ENCODE measurements at places on chromosomes 11 and 22. TPM values are rescaled to one million over a fixed set of nuclear protein-coding genes. Genes with fewer than 3 reads are reported as not detected.

Gene SYT12
- not detected for total RNA-seq

- no peak for DNase-seq
These were observed 1.3 kb downstream of the OR52D1 start for GRCh38 chr11:5489576-5490357.

Gene OR52E8
- not detected for total RNA-seq

- no peak for DNase-seq
These were observed 40.0 kb upstream of the PTH start for GRCh38 chr11:13535819-13536218.

DNA sequence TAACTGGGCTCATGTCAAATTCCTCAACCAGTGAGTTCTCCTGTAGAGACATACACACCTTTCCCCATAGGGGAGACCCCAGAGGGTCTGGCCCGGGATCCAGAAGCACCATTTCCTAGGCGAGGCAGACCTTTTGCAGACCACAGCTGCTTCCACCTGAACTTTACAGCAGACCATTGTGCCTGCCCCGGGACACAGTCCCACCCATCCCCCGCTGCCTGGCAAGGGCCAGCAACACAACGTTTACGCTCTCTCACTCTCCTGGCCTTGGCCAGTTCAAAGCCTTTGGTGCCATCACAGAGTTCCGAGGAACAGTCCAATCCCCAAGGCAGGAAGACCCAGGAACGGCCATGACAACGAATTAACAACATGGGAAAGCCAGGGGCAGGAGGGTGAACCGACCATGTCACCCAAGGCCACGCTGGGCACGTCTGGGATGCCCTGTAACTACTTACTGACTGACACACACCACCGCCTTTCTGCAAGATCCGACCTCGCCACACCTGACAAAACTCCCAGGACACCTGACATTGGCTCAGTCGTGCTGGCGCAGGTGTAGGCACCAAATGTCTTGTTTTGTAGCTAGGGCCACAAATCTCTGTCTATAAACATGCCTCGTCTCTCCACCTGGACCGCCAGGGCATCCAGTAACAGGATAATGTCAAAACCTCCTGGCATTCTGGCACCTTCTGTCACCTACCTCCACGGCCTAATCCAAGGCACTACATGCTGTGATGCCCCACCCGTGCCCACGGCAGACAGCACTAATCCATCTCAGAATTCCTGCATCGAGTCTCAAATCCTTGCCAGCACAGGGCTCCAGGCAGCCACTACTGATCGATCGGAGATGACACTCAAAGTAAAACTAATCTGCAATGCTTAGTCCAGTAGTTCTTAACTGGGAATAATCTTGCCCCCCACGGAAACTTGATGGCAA, 51.3 kb downstream of the MYH9 start:
- no peak for DNase-seq

DNA sequence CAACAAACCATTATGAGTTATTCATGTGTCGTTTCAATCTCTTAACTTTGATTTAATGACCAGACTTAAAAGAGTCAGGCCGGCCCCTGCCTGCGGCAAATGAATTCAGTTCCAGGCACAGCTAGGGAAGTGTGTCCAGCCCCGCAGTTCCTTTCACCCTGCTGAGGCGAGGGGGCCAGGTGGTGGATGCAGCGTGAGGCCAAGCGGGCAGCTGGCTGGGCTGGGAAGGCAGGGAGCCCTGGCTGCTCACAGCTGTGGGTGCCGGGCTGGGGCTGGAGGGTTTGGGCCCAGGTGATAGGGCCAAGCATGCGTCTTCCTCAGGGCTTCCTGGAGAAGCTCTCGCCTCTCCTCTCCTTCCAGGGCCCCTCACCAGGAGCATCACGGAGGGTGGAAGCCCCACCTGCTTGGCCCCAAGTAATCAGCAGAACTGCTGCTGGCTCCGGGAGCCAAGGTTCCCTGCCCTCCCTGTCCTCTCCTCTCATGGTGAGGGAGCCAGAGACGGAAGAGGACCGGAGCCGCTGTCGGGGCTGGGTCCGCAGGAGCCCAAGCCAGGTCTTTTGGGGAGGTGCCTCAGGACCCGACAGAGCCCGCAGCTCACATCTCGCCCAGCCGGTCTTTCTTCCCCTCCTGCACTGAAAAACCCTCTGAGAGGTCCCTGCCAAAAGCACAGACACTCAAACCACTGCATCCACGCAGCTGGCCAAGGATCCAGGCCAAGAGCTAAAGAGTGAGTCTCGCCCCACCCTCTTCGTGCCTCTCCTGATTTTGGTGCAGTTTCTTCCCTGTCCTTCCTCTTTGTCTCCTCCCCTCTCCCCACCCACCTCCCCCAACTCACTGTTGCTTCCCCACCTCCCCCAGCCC, 97.0 kb downstream of the ST3GAL4 start:
- no peak for DNase-seq

DNA sequence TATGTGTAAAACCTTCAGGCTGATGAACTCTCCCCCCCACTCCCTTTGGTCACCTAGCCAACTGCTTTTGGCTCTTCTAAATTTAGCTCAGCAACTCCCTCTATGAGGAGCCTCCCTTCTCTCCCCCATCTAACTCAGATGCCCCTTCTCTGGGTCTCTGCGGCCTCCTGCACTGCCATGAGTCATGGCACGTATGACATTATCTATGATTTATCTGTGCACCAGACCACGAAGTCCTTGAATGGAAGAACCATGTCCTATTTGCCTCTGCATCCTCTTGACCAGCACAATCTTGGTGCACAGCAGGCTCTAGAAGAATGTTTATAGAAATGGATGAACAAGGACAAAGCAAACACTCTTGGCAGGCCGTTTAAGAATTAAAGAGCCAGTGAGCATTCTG, 46.0 kb downstream of the RPL27A start:
- DNase-seq = no peak

GRCh38 chr11:1913271-1914060, 6.0 kb upstream of the TNNT3 start:
- no peak for DNase-seq

- peak; percentile 37 for DNase-seq
These were observed 31.5 kb downstream of the KIAA0930 start for GRCh38 chr22:45208993-45209838.

Gene RAB38
- 6.3 TPM for total RNA-seq

Gene KCNQ1
- 11.4 TPM for total RNA-seq

DNA sequence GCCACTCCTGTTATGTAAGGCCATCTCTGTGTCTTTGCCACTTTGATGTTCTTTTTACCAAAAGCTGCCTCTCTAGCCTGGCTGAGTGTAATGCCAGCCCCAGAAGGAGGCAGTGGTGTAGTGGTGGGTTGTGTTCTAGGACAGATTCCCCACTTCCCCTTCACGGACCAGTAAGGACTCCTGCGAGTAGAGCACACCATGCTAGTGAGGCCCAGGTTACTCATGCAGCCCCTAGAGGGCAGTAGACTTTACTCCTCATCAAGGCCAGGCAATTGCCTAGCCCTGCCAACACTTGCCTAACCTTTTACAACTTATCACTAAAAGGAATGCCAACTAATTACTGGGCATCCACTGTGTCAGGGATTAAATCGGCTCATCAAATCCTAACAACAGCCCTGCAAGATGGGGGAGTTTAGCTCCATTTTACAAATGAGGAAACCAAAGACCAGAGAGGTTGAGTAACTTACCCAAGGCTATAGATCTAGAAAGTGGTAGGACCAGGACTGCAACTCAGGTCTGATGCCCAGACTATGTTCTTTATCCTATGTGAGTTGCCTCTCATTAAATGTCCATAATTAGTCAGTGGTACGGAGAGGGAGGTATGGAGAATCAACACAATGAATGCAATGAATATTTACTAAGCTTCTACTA, 75.3 kb downstream of the APIP start:
- peak; percentile 16 for DNase-seq
